Naive thymus-derived CD4-positive, alpha-beta T cell (primary cell): ENCODE measurements at places on chromosomes 1 and 21. TPM values are rescaled to one million over a fixed set of nuclear protein-coding genes. Genes with fewer than 3 reads are reported as not detected.

Gene IL22RA1
- polyA plus RNA-seq: not detected

Gene PDZK1
- 0.09 TPM for polyA plus RNA-seq

Gene ELF3
- polyA plus RNA-seq: not detected

Gene ST6GALNAC3
- 0.17 TPM for polyA plus RNA-seq

Gene UMODL1
- polyA plus RNA-seq: 0.14 TPM

Gene FNDC5
- polyA plus RNA-seq: not detected

Gene TPR
- 76.2 TPM for polyA plus RNA-seq

Gene LCE1E
- not detected for polyA plus RNA-seq

Gene PANK4
- 29.9 TPM for polyA plus RNA-seq

Gene CDC20
- polyA plus RNA-seq: not detected

Gene PPIH
- 70.1 TPM for polyA plus RNA-seq

Gene RNU1-1
- polyA plus RNA-seq: not detected

Gene KANK4
- not detected for polyA plus RNA-seq

Gene PRAMEF12
- polyA plus RNA-seq: not detected

Gene TCEA3
- 57.2 TPM for polyA plus RNA-seq

Gene AMPD2
- polyA plus RNA-seq: 51.7 TPM

Gene TMEM81
- 0.79 TPM for polyA plus RNA-seq

Gene PSRC1
- polyA plus RNA-seq: not detected

Gene CDA
- polyA plus RNA-seq: not detected

Gene CELA2A
- polyA plus RNA-seq: not detected

Gene GJB3
- not detected for polyA plus RNA-seq

Gene XCL2
- not detected for polyA plus RNA-seq

Gene VWA5B1
- polyA plus RNA-seq: 0.46 TPM

Gene TNNI3K
- polyA plus RNA-seq: not detected

Gene TMPRSS3
- polyA plus RNA-seq: 0.11 TPM

Gene COL24A1
- not detected for polyA plus RNA-seq

Gene GPR137B
- polyA plus RNA-seq: 3.9 TPM

Gene NLRP3
- 1.4 TPM for polyA plus RNA-seq
